Stimulated activated CD8-positive, alpha-beta memory T cell treated with anti-CD3 and anti-CD28 coated beads, Interleukin-15, amount 100 ng/mL, for 24 hours (primary cell): ENCODE measurements at places on chromosomes 7 and 10.
A peak's percentile ranks its signal among the peaks of the same experiment; 100 is the strongest.

DNA sequence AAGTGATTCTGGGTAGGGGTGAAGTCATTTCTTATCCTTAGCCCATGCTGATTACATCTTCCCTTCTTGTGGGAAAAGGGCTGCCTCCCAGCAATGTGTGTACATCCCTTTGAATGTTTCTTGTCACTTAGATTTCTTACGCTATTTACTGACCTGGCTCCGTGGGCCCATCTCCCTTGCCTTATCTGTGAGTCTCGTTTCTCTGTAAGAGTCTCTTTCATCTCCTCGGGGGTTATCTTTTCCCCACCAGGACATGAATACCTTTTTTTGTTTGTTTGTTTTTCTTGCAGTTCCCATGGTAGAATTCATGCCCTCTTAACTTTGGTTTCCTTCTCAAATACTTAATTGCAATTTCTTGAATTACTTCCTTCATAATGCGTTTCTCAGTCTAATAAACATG is 107.7 kb downstream of the BAMBI start:
- no peak for DNase-seq

DNA sequence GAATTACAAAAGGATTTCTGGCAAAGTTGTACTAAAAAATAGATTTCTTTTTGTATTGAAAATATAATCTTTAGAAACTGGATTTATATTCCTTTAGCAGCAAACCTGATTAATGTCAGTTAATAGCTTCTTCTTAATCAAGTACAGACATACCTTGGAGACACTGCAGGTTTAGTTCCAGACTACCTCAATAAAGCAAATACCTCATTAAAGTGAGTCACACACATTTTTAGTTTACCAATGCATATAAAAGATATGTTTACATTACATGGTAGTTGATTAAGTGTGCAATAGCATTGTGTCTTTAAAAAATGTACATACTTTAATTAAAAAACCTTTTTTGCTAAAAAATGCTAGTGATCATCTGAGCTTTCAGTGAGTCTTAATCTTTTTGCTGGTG is 215.0 kb downstream of the BICC1 start:
- no peak for DNase-seq

GRCh38 chr7:4274286-4274685 is 407.8 kb upstream of the FOXK1 start:
- no peak for DNase-seq

DNA sequence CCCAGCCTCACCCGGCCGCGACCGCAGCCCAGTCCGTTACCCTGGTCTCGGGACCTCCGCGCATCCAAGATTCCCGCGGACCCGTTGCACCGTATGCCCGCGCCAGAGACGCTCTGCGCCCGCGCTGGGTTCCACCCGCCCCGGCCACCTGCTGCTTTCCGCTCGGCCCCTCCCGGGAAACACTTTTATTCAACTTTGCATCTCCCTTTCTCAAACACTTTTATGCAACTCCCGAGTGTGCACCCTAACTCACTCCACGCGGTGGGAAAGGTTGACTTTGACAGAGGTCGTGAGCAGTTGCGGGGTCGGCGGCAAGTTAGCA is at the start of gene ODAD2:
ODAD2 (minus strand) TSS at position 126 of the 322 bp plus-strand sequence. CDS start 3,937 bp downstream, outside the sequence.
- no peak for DNase-seq

DNA sequence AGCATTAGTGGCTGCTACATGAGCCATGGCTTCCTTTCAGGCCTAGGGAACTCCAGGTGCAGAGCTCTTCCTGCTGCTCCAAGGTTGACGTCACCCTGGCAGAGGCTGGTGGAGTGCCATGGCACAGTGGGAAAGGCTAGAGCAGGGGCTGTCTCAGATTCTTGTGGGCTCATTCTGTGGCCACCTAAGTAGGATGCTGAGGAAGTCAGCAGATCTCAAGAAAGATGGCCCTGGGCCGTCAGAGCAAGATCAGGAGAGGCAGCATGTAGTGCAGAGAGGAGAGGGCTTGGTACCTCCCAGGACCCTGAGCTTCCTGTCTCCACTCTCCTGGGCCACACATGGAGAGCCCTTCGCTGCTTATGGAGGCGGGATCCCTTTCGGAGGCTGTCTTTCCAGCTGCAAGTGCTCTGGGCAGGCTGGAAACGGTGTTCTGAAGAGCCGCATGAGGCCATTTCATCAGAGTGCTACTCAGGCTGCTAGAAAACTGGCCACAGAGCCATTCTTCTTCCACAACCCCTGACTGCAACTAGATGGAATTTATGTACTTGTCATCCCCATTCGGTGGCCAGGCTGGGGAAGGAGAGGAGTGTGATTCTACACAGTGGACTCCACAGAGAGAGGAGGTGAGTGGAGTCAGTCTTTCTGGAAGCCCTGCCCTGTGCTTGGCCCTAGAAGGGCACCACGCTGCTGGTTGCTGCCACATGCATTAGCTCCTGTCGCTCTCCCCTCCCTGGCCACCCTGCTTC is 304.2 kb downstream of the RPS24 start:
- no peak for DNase-seq

DNA sequence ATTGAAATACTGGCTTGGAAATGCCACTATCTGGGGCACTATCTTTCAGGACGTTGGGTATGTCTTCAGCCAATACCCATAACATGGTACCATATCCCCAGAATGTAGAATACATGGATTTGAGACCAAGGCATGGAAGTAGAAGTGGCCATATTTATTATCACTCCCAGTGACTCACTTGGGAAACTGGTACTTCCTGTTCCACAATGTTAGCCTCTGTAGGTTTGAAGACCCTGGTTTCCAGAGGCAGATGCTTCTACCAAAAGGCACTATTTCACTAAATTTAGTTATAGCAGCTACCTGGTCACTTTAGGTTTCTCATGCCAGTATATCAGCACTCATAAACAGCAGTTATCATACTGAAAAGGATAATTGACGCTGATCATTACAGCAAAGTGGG is 184.2 kb downstream of the CCDC71L start:
- DNase-seq, result no peak

DNA sequence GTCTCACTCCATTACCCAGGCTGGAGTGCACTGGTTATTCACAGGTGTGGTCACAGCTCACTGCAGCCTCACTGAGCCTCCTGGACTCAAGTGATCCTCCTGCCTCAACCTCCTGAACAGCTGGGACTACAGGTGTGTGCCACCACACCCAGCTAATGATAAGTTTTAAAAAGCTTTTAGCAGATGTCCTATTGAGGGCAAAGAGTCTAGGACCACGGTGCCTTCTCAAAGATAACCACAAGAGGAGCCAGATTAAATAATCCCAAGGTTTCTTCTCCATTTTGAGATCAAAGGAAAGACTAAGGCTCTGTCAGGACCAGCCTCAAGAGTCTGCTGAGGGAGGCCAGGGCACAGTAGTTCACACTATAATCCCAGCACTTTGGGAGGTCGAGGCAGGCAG is 4.7 kb downstream of the ATP5MF start:
- no peak for DNase-seq

DNA sequence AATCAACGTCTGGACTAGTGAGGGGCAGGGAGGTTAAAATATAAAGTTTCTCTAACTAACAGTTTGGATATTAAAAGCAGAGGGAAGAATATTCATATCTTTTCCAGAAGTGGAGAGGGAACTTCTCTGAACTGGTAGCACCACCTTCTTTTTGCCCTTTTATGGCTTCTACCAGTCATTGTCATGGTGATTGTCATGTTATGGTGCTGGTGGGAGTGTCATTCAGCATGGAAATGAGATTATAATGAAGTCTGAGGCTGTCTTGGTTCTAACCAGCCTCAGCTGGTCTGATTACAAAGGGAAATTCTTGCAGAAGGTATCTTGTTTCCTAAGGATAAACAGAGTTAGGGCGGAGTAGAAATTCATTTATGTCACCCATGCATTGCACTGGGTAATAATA is 523.8 kb downstream of the ZWINT start:
- DNase-seq, result no peak

DNA sequence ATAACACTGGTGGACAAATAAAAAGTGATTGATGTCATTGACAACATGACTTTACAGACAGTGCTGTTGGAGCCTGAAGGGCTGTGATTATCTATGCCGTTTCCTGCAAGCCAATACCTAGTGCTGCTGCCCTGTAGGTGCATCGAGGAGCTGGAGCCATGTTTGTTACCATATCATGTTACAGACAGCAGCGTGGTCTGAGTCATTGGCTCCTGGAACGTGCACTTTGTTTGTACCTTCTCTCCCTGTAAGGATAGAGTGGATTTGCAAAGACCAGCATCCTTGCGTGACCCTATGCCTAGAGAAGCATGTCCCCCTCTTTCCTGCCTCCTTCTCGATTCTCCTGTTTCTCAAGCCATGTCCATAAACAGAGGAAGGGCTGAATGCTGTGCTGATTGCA is 597.2 kb downstream of the TYW1 start:
- no peak for DNase-seq

DNA sequence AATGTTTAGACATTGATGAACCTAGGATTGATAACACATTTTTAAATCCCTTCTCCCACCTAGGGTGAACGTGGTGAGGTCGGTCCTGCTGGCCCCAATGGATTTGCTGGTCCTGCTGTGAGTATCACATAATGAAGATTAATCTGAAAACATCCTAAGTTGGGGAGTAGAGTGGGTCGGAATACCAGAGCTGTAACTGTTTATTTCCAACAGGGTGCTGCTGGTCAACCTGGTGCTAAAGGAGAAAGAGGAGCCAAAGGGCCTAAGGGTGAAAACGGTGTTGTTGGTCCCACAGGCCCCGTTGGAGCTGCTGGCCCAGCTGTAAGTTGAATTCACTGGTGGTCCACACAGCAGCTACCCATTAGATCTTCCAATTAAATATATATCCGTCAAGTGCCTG is 25.6 kb downstream of the COL1A2 start:
- no peak for DNase-seq

GRCh38 chr7:101664436-101664835 is 35.3 kb upstream of the MYL10 start:
- no peak for DNase-seq

DNA sequence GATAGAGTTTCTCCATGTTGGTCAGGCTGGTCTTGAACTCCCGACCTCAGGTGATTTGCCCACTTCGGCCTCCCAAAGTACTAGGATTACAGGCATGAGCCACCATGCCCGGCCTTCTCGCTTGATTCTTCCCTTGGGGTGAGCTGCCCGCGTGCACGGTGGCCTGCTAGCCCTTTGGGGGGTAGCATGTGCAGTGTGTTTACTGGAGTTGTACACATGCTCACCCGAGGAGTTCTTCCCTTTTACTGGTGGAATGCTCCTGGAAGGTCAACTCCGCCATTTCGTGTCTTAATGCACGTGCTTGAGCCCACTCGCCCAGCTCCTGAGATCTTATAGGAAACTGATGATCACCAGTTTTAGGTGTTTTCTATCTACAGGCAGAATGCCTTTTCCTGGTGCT is 17.0 kb upstream of the ADAMTS14 start:
- no peak for DNase-seq

GRCh38 chr10:74862625-74863024 is 36.2 kb downstream of the KAT6B start:
- DNase-seq, result no peak

GRCh38 chr7:85612514-85612913 is 425.7 kb upstream of the SEMA3D start:
- DNase-seq, result no peak

DNA sequence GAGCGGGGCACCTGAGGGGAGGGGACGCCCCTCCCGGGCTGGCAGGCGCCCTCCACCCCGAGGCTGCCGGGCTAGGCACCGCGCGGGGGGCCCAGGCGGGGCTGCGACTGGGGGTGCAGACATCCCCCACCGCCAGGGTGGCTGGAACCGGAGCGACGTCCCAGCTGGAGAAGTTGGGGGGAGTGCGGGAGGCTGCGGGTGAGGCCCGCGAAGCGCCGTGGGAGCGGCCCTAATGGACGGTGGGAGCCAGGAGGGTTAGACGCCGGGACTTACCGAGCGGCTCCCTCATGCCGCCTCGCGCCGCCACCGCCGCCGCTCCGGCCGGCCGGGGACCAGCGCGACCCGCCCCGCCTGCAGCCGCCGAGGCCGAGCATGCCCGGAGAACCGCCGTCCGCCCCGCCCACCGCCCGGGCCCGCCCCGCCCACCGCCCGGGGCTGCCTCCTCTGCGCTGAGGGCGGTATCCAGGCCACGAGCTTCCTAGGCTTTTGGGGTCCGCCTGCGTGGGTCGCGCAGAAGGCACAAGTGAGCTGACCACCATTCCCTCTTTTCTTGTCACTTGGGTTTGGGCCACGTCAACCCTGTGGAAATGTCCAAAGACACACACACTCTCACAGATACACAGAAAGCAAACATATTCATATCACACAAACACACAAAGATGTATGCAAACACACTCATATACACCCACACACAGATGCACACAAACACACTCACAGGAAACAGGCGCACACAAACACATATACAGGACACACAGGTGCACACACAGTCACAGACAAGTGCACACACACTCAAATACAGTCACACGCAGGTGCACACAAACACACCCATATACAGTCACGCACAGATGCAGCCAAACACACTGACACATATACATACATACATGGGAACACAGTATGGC is at the start of gene JCAD:
JCAD (minus strand) TSS at position 378 of the 899 bp plus-strand sequence. CDS start 11,774 bp downstream, outside the sequence.
- peak; percentile 19 for DNase-seq

GRCh38 chr7:157627033-157627432 is 290.2 kb downstream of the DNAJB6 start:
- DNase-seq, result no peak

GRCh38 chr7:111735661-111736551 is 173.6 kb upstream of the IMMP2L start:
- no peak for DNase-seq

DNA sequence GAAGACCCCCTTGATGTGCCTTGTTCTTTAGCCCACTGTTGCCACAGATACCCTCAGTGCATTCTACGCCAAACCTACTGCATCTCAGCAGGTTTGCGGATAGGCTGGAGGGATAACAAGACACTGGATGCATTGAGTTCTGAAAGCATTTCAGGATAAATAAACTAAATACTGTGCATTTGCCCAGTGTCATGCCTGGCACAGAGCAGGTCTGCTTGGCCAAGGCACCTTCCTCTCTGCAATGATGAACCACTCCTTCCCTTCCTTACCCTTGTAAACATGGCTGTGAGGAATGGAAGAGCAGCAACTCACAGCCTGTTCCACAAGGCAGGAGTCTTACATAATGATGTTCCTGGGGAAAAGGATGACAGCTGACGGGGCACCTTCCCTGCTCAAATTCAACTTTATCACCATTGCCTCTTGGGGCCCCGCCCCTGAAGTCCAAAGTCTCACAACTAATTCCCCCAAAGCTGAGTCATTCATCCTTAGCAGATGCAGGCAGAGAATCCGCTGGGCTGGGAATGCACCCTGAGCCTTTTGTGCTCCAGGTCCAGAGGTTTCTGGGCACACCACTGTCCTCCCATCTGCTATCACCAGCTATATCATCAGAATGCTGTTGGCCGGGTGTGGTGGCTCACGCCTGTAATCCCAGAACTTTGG is 11.6 kb downstream of the DDX56 start:
- DNase-seq, result no peak
